ENCODE measurements at places on chromosomes 13 and 19.

- DNase-seq = no peak
Measured at GRCh38 chr13:32017474-32017873, 14.1 kb upstream of the FRY start.

- no peak for DNase-seq
Measured at GRCh38 chr13:60282186-60282585, 114.8 kb upstream of the TDRD3 start.

GRCh38 chr19:12272980-12273901, 21.4 kb downstream of the ZNF44 start:
- no peak for DNase-seq

- no peak for DNase-seq
Measured at GRCh38 chr19:10037809-10038208, 24.5 kb downstream of the RDH8 start.

GRCh38 chr19:49592486-49593232, 1.7 kb downstream of the PRR12 start:
- no peak for DNase-seq

DNA sequence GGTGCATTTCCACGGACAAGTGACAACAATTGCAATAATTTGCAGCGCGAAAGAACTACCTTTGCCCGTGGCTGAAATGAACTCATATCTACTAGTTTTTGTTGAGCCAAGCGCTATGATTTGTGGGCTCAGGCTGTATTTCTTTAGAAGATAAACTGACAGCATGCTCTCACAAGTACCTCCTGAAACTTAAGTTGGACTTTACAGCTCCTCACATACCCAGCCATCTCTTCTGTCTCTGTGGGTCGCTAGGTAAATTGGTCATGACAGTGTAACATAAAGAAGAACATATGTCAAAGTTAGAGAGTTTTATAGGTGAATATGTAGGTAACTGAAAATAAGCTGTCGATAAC, 839 bp downstream of the COG6 start:
- DNase-seq = no peak

- DNase-seq = no peak
Measured at GRCh38 chr19:31962561-31962996, 382.8 kb upstream of the ZNF507 start.

DNA sequence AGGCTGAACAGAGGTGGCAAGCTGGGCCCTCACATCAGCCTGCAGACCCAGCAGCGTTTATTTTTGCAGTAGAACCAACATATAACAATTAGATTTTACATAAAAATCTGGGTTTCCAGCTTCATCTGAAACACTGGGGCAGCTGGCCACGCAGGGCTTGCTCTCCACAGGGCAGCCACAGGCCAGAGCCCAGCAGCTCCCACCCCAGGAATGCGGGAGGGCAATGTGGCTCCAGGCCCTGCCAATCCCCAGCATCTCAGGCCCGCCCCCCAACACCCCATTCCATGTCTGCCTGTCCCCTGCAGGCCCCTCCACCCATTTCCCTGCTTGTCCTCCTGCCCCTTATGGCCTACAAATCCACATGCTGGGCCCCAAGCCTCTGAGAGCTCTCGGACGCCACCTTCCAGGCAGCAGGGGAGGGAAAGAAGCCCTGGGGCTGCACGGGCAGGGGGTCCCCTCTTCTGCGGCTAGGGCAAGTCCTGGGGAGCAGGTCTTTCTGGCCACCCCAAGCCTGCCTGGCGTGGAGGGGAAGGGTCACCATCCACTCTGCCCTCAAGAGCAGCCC, 15.0 kb upstream of the VSTM2B start:
- no peak for DNase-seq

DNA sequence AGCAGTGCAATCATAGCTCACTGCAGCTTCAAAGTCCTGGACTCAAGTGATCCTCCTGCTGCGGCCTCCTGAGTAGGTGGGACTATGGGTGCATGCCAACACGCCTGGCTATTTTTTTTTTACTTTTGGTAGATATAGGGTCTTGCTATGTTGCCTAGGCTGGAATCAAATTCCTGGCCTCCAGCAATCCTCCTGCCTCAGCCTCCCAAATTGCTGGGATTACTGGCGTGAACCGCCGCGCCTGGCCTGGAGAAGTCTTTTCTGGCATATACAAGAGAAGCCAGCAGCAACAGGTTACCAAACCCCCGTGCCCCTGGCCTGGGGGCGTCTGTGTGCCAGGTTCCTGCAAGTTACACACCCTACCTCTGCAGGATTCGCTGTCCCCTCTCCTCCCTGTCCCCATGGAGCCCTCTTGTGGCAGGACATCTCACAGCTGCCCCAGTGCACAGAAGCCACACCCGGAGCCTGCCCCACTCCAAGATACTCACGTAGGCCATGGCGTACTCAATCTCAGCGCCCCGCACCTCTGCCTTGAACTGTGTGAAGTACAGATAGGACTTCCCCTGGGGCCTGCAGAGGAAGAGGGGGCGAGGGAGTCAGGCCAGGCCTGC, 9.9 kb downstream of the MYDGF start:
- no peak for DNase-seq

All from caudate nucleus (tissue), 63 donors.